ENCODE measurements at places on chromosomes 12 and 14. TPM values are rescaled to one million over a fixed set of nuclear protein-coding genes. Genes with fewer than 3 reads are reported as not detected.

- H3K36me3 ChIP-seq = no peaks in the 10 kb centered on the region
- no peak for DNase-seq
- H3K27me3 ChIP-seq = peaks cover 13% of the 10 kb centered on the region
- no peaks in the 10 kb centered on the region for H3K4me1 ChIP-seq
Observed at GRCh38 chr12:7877420-7877819, 4.7 kb upstream of the SLC2A14 start.

DNA sequence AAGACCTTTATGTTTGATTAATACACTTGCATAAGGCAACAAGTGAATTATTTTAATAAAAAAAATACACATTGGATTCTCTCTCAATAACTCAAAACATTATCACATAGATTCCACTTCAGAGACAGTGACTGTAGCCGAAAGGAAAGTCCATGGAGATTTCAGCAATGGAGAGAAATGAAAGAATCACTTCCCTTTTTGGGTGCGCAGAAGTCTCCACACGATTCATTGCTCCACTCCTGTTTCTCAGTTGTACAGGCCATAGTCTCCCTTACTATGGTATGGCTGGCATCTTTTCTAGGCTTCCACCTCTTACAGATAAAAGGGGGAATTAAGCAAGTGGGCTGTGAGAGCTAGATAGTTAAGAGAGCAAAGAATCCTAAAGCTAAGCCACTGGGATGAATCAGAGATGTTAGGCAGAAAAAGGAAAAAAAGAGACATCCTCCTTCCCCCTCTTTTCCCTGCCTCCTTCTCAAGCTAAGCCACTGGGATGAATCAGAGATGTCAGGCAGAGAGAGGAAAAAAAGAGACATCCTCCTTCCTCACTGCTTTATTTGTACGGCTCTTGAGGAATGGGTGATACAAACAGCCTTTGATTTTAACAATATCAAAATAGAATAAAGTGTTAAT lies 16.3 kb downstream of the ST8SIA1 start:
- no peak overlapping the region for H3K27ac ChIP-seq
- H3K36me3 ChIP-seq = no peaks in the 10 kb centered on the region
- no peak overlapping the region for H3K4me3 ChIP-seq
- no peaks in the 10 kb centered on the region for H3K27me3 ChIP-seq
- H3K4me1 ChIP-seq = peaks cover 10% of the 10 kb centered on the region

The SLC7A7 gene
- 8.8 TPM for total RNA-seq

DNA sequence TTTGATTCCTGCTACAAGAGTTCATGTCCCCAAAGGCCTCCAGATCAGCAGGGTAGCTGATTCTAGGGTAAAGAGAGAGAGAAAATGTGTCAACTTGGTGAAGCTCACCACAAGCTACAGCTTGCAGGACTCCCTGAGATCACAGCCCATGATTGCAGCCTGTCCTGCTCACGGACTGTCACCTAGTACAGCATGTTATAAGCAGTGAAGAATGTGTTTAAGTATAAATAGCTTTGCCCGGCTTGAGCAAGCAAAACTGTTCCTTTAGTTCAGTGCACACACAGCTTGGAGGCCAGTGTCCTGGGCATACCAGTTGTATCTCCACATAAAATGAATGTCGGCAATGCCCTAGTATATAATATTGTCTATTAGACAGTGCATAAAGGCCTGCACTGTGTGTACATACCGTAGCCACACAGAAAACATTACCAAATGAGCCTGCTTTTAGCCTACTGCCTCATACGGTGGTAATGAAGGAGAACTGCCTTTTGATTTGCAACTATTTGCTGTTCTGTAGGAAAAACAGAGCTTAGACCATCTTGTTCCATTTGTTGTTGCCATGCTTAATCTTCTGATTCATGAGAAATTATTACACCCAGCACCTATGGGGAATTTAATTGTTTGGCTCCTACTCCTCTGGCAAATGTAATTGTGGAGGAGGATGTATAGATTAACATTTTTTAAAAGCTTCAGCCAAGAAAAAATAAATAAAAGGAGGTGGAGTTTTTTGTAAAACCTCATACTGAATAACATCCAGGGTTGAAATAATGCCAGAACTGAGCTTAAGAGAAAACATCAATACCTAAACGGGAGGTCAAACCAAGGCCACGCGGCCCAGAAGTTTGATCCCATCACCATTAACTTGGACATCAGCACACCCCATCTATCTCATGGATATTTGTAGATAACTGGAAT lies 108.1 kb upstream of the G2E3 start:
- no peaks in the 10 kb centered on the region for H3K36me3 ChIP-seq
- peak; percentile 62 for DNase-seq
- H3K27ac ChIP-seq = no peak overlapping the region
- H3K27me3 ChIP-seq = no peaks in the 10 kb centered on the region

The C12orf50 gene
- total RNA-seq = not detected

GRCh38 chr14:61257469-61258057 lies 23.6 kb downstream of the TMEM30B start:
- H3K4me3 ChIP-seq = no peak overlapping the region
- no peaks in the 10 kb centered on the region for H3K36me3 ChIP-seq
- DNase-seq = no peak
- H3K27me3 ChIP-seq = peaks cover 3% of the 10 kb centered on the region

GRCh38 chr12:16949871-16950667 lies 344.1 kb upstream of the LMO3 start:
- H3K4me3 ChIP-seq = no peak overlapping the region
- H3K36me3 ChIP-seq = no peaks in the 10 kb centered on the region
- peak; percentile 13 for DNase-seq
- H3K27ac ChIP-seq = peak overlapping the region; percentile 48

- no peak for DNase-seq
- no peaks in the 10 kb centered on the region for H3K27me3 ChIP-seq
- no peak overlapping the region for H3K27ac ChIP-seq
- no peak overlapping the region for H3K4me3 ChIP-seq
- H3K36me3 ChIP-seq = no peaks in the 10 kb centered on the region
- H3K4me1 ChIP-seq = peaks cover 20% of the 10 kb centered on the region
Observed at GRCh38 chr12:113683574-113683973, 211.9 kb upstream of the LHX5 start.

GRCh38 chr12:113114447-113115178 lies 20.9 kb downstream of the RASAL1 start:
- no peak for DNase-seq
- no peak overlapping the region for H3K27ac ChIP-seq
- H3K27me3 ChIP-seq = no peaks in the 10 kb centered on the region
- peaks cover 4% of the 10 kb centered on the region for H3K36me3 ChIP-seq
- H3K4me3 ChIP-seq = no peak overlapping the region
